ENCODE measurements at places on chromosomes 12 and 14. TPM values are rescaled to one million over a fixed set of nuclear protein-coding genes. Genes with fewer than 3 reads are reported as not detected.

Gene OTOGL
- polyA plus RNA-seq = 0.11 TPM

Gene TAS2R20
- polyA plus RNA-seq = 0.27 TPM

Gene PLEKHG7
- not detected for polyA plus RNA-seq

Gene GALNT8
- polyA plus RNA-seq = 0.40 TPM

Gene C3AR1
- 4.1 TPM for polyA plus RNA-seq

Gene TESPA1
- 0.23 TPM for polyA plus RNA-seq

Gene GPR137C
- 1.4 TPM for polyA plus RNA-seq

Gene GPR132
- polyA plus RNA-seq = 0.51 TPM

Gene RIPK3
- 4.4 TPM for polyA plus RNA-seq

Gene TSPAN19
- polyA plus RNA-seq = 0.11 TPM

Gene PROX2
- not detected for polyA plus RNA-seq

Gene SYCP3
- 0.04 TPM for polyA plus RNA-seq

Gene GCH1
- 1.9 TPM for polyA plus RNA-seq

Gene EPYC
- polyA plus RNA-seq = not detected

Gene RTN1
- polyA plus RNA-seq = 0.15 TPM

Gene IFI27L2
- 71.3 TPM for polyA plus RNA-seq

Gene CLEC4D
- not detected for polyA plus RNA-seq

Gene PTHLH
- 0.53 TPM for polyA plus RNA-seq

Gene CD4
- 3.2 TPM for polyA plus RNA-seq

Gene CARMIL3
- 0.08 TPM for polyA plus RNA-seq

Gene SLC2A3
- 4.8 TPM for polyA plus RNA-seq

Gene GPN3
- 62.2 TPM for polyA plus RNA-seq

Gene SAMD4A
- polyA plus RNA-seq = 45.0 TPM

Gene OXA1L
- 162 TPM for polyA plus RNA-seq

Gene SLC25A3
- polyA plus RNA-seq = 1,296 TPM

Gene PLXNC1
- 0.84 TPM for polyA plus RNA-seq

Gene RAB2B
- 12.6 TPM for polyA plus RNA-seq

Gene C12orf60
- polyA plus RNA-seq = 5.3 TPM

Gene OASL
- 0.57 TPM for polyA plus RNA-seq

Gene PAX9
- polyA plus RNA-seq = not detected

Gene SRRM4
- polyA plus RNA-seq = 0.42 TPM

Gene LRTM2
- polyA plus RNA-seq = not detected

Gene RASAL1
- polyA plus RNA-seq = not detected

Gene GPD1
- polyA plus RNA-seq = 10.0 TPM

Gene CRIP1
- 109 TPM for polyA plus RNA-seq

Gene INSM2
- polyA plus RNA-seq = not detected

Gene SDR9C7
- not detected for polyA plus RNA-seq

Gene MYL2
- polyA plus RNA-seq = 25,284 TPM

Gene B3GNT4
- 0.11 TPM for polyA plus RNA-seq

Gene CACNA1C
- 68.2 TPM for polyA plus RNA-seq

Gene ART4
- polyA plus RNA-seq = 1.3 TPM

Gene IL22
- polyA plus RNA-seq = not detected

Gene HCAR2
- 0.11 TPM for polyA plus RNA-seq

Gene ATXN3
- polyA plus RNA-seq = 10.0 TPM
